ENCODE measurements at places on chromosomes 4 and X.
A peak's percentile ranks its signal among the peaks of the same experiment; 100 is the strongest.

- DNase-seq = no peak
These were observed 1495.5 kb downstream of the PCDH18 start for GRCh38 chr4:136036744-136037143.

- no peak for DNase-seq
These were observed 108.2 kb upstream of the SORBS2 start for GRCh38 chr4:185920171-185920570.

- DNase-seq = no peak
These were observed 1.9 kb upstream of the EIF1AX start for GRCh38 chrX:20143561-20143960.

GRCh38 chrX:45134775-45135174, 65.9 kb downstream of the DIPK2B start:
- DNase-seq = no peak

GRCh38 chr4:141371206-141371605, 150.5 kb downstream of the ZNF330 start:
- no peak for DNase-seq

GRCh38 chr4:51843309-51844152, 578 bp downstream of the DCUN1D4 start:
- peak; percentile 10 for DNase-seq

DNA sequence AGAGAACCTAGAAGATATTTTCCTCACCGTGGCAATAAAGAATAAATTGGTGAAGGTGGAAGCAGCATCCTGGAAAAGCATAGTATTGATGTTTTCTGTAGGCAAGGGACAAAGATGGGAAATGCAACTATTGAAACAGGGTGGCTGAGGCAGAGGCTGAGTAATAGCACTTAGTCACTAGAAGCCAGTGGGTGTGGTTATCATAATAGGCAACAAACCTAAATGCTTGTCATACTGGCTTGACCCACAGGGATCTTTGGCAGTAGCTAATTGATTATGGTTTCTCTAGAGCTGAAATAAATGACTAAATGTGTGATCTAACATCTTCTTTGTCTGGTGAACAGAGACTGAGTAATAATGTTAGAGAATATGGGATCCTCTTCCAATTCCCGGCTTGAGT, 353.6 kb upstream of the RPS6KA3 start:
- no peak for DNase-seq

- no peak for DNase-seq
These were observed 13.1 kb downstream of the GASK1B start for GRCh38 chr4:158159718-158160094.

Data from urinary bladder (tissue), 4 donors.